COLO829 (cell line): ENCODE measurements at places on chromosomes 16 and 17.
A peak's percentile ranks its signal among the peaks of the same experiment; 100 is the strongest.

DNA sequence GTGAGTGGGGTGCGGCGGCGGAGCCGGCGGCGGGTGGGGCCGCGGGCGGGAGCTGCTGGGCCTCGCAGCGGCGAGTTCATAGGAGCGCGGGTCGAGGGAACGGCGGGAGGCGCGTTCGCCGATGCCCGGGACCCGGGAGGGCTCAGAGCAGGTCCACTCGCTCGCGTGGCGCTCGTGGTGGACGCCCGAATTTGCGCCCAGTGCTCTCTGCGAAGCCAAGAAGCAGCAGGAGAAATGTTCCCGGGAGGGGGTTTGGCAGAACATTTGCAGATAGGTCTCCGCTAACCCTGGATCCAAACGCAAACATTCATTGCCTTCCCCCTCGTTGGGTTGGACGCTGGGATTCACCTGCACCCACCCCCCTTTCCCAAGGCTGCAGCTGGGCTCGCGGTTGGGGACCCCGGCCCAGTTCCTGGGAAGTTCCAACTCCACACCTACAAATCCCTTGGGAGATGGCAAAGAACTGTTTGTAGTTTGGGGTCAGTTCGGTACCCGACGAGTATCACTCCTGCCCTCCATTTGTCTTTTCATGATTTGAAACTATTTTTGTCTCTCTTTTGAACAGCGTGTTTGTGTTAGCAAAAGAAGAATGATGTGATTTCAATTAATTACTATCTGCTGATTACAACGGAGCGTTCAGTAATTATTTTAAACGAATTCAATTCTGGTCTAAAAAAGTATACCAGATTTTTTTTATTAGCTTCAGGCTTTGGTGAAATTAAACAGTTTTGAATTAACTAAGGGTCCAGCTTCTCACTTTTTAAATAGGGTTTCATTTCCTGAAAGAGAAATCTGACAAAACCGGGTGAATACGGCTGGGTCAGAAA, 2.3 kb downstream of the NTN1 start:
- no peak for DNase-seq

DNA sequence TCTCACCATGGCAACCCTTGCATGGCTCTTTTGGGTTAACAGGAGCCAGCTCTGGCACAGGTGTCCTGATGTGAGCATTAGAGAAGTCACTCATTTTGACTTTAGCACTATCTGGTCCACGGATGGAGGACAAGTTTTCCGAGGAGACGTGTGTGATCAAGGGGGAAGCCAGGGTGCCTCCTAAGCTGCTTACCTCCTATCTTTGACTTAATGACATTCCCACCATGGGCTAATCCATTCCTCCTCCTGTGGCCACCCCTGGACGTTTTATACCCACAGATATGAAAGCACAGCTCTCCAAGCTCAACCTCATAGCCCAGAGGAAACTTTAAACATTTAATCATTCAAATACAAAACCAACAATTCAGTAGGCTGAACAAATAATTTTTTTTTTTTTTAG, 18.8 kb downstream of the MPP2 start:
- no peak for DNase-seq

DNA sequence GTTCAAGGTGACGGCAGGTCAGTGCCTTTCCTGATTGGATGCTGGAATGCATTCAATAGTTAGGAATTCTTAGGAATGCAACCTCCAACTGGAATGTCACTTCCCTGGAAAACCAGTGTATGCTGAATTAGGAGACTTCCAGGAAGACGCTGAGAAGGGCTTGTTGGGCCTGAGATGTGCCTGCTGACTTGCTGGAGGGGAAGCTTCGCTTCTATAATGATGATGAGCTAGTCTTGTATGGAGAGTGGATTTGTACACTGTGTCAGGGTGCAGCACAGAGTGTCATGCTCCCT, 45.6 kb downstream of the SMPD3 start:
- DNase-seq, result no peak

- DNase-seq, result peak; percentile 2
Measured at GRCh38 chr16:88569614-88569984, 604 bp upstream of the ZC3H18 start.

GRCh38 chr17:78219396-78220150, 5.5 kb downstream of the BIRC5 start:
- no peak for DNase-seq

DNA sequence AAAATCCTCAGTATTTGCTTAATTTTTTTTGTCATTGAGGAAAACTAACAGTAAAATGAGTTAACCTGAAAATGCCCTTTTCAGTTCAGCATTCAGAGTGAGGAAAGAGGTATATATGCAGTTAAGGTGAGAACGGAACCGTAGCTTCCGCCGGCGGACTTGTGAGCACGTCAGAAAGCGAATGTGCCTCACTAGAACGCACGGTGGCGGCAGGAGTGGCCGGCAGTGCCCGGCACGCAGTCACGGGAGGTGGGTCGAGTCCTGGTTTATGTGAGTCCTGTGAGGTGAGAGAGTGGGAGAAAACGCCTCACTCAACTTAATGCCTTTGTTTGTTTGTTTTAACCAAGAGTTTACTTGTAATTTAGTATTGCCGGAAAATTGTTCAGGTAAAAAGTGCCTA, 6.1 kb downstream of the SEC14L1 start:
- no peak for DNase-seq
